ENCODE measurements at places on chromosomes 13 and 19.
A peak's percentile ranks its signal among the peaks of the same experiment; 100 is the strongest.

- DNase-seq = peak; percentile 64
Measured at GRCh38 chr13:48233889-48234488, 983 bp downstream of the ITM2B start.

DNA sequence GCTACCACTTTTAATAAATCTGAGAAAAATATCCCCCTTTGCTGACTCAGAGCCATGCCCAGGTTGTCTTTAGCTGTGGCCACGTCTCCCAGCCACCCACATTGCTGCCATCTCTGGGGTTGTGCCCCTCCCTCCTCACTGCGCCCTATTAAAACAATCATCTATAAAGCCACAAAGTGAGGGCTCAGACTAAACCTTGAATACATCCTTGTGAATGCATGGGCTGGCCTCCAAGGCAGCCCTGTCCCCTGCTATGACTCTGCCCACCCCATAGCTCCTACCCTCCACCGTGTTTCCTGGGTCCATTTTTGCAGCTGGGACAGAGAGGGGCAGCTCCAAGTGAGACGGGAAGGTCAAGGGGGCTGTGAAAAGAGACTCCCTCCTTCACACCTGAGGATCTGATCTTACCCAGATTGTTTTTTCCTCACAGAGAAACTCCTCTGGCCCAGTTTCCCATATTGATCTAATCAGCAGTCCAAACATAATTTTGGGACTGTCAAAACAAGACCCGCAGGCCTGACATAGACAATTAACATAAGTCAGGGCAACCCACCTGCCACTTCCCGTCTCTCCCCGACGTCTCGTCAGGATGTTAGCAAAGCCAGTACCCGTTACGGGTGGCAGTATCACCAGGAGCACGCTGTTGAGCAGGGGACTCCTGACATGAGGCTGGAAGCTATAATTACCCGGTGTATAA lies 199.0 kb downstream of the KATNAL1 start:
- DNase-seq = no peak

GRCh38 chr13:90979059-90979458 lies 368.4 kb upstream of the MIR17HG start:
- no peak for DNase-seq

GRCh38 chr13:44342741-44343140 lies 30.9 kb upstream of the SERP2 start:
- no peak for DNase-seq

- DNase-seq = no peak
Measured at GRCh38 chr13:27791146-27791900, 960 bp upstream of the GSX1 start.

DNA sequence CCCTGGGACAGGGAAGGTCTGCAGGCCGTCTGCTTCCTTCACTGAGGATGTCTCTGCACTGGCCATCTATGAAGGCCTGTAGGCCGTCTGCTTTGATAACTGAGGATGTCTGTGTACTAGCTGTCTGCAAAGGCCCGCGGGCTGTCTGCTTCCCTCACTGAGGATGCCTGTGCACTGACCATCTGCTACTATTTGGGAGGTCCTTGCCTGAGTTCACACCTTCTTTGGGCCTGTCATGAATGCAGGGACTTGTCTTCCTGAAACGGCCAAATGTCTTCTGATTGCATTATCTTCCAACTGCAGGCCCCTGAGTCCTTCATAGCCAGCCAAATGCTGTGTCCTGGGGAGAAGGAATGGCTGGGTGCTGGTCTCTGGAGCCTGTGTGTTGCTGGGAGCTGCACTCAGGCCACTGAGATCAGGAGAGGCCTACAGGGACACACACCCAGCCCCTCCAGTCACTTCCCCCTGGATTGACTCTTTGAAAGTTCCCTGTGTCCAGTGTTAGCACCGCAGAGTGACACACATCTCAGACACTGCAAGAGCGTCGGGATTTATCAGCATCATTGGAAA lies 72.9 kb downstream of the TEX29 start:
- no peak for DNase-seq

GRCh38 chr19:44777715-44778347 lies at the start of gene CBLC:
CBLC (plus strand) TSS chr19:44777890; CDS start chr19:44777932, 42 bp downstream.
- no peak for DNase-seq

DNA sequence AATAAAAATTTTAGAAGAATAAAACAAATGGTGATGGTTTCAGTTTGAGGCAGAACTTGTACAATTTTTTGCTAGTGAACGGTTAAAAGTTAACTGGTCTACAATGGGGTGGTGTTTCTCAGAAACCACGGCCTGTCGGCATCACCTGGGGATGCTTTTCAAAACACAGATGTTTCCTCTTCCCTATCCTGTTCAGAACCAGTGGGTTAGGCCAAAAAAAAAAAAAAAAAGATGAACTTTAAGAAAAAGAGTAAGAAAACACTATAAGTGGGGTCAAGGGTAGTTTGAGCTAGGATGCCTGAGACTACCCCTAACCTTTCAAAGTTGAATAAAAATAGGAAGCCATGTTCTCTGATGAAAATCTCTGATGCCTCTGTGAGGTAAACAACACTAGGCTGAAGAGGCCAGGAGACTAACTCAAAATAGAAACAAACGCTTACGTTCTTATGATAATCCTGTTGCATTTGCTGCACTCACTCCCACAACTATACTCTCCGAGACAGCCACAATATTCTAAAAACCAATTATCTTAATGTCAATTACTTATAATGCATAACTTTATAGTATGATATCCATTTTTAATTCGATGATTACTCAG lies 3.3 kb downstream of the MTIF3 start:
- DNase-seq = no peak

GRCh38 chr13:79806821-79807220 lies 325.9 kb downstream of the NDFIP2 start:
- no peak for DNase-seq

DNA sequence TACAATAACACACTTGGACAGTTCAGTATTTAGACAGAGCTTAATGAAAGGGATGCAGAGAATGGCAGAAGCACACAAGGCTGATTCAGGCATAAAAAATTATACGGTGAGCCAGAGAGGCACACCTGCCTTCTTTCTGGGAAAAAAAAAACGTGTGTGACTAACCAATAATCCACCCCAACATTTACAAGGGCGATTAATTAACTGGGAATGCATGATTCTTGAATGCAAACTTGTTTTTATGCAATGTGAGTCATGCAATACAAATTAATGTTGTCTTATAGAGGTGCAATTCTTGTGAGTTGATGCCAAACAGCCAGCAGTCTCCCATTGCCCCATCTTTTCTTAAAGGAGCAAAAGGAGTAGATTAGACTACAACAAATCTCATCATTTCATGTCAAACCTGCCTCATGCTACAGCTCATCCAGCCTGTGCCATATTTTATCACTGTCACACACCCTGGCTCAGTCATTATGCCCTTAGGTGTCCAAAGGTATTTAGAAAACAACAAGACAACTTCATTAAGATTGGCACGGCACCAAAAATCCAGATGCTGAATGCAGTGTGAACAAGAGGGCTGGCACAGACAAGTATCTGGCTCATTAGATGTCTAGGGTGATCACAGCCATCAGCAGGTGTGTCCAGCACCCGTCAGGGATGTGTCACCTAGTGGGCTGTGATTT lies 721.1 kb downstream of the EFNB2 start:
- DNase-seq = no peak

DNA sequence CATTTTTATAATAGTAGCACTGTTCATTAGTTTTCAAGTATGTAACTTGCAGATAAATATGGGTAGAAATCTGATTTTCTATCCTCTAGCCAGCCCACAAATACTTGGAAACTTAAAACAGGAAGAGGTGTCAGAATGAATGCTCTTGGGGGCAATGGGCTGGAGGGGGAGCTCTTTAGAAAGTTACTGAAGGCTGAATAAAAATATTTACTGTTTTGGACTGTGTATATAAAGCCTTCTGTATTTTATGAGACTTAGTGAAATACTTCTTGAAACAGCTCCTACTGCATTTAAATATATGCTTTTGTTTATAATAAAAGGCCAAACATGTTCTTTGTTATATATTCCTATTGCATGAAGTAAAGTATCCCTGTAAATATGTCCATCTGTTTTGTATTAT lies 138.8 kb downstream of the RGCC start:
- no peak for DNase-seq

DNA sequence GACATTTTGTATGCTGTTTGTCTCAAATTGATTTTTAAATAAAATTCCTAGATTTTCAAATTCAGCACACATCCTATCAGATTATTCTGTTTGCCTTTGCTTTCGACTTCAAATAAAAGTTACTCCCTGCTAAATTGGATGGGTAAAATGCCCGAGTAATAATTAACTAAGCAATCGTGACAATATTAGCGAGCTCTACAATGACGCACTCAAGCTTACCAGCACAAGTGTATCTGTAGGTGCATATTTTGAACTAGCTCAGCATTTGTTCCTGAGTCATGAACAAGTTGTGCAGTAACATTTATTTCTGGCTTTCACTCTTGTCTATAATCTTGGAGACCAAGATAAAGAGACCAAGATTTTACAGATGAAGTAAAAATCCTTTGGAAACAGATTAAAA lies 113.4 kb downstream of the UBL3 start:
- DNase-seq = no peak

- DNase-seq = peak; percentile 20
Measured at GRCh38 chr13:28620011-28620830, 38.7 kb upstream of the POMP start.

- no peak for DNase-seq
Measured at GRCh38 chr13:112733112-112733511, 43.3 kb downstream of the ATP11A start.

DNA sequence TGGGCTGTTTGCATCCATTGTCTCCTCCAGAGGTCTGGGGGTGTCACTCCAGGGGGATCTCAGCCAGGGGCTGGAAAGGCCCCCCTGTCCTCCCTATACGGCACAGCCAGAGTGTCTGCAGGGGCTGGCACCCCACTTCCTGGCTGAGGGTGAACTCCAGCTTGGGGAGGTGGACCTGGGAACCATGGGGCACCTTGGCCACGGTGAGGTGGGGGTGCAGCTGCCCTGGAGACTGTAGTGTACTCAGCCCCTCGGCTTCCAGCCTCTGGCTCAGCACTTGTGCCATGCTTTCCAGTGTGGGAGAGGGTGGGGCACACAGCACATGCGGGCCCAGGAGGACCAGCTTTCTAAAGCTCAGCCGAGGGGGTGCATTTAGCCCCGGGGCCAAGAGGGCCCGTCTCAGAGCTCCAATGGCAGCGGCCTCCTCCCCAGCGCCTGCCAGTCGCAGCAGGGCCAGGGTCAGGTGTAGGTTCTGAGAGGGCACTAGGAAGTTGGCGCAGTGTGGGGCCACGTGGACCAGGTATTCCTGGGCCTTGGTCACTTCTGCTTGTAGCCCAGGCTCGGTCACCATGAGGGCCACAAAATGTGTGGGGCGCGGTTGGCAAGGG lies 1.4 kb downstream of the LENG9 start:
- no peak for DNase-seq

DNA sequence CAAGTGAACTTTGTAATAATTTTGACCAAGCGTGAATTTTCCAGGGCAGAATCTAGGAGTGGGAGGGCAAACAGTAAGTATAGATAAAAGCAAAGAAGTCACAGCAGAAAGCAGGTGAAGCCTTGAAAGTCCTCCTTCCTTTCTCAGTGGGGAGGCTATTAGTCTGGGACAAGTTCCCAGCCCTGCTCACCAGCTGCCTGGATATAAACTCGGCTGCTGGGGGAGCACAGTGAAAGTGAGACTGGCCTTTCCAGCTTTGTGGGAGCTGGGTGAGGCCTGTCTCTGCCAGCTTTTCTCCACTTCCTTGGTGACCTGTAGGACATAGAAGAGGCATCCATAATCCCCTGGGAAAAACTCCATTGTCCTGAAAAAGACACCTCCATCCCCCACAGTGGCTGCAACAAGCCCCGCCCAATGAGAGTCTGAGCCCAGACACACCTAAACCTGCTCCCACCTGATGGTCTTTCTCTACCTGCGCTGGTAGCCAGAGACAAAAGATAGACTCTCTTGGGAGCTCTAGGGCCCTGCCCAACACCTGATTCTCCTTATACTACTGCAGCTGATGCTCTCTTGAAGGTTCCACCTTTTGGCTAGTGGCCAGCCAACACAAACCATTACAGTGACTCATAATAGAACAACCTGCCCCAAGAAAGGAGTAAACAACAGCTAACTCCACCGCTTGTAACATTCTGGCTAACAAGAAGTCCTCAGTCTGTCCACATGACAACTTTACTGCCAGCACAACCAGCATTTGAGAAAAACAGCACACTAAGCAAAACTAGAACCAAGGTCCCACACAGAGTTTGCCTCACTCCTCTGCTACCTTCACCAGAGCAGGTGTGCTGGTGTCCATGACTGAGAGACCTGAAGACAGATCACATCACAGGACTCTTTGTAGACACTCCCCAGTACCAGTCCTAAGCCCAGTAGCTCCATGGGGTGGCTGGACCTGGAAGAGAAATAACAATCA lies 252.2 kb upstream of the SLITRK6 start:
- no peak for DNase-seq

DNA sequence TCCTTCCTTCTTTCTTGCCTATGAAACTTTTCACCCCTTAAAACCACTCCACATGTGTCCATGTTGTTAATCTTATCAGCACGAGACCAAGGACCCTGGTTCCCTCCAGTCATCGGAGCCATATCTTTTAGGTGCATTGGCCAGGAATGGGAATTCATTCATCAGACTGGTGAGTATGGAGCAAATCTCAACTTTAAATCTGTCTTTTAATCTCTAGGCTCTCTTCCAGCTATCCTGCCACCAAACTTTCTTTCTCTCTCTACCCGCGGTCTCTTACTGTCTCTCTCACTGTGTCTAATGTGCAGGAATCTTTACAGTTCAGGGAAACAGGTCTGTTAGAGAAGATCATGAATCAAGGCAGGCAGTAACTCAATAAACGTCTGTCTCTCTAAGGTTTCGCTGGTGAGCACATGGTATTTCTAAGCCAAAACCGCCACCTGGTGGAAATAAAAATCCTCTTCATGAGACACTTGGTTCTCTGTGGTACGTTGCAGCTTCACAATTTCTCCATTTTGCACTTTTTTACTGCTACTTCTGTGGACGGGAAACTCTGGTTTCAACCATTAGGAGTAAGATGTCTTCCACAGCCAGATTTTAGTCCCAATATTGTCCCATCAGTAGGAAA lies 16.1 kb downstream of the LGALS16 start:
- peak; percentile 17 for DNase-seq

DNA sequence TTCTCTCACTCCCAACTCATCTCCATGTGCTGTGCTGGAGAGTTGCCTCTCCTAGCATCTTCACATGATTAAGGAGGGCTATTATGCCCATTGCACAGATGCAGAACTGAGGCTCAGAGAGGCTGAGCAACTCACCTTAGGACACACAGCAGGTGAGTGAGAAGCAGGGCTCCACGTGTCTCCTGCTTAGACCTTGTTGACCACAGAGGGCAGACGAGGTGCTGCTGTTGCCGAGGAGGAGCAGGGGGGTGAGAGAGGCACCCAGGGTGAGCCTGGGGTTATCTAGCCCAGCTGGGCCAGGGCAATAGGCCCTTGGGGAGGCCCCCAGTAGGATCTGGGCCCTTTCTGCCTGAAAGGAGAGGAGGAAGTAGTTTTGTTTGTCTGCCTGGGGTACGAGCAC lies 2.4 kb upstream of the HSH2D start:
- no peak for DNase-seq

- DNase-seq = no peak
Measured at GRCh38 chr13:54449922-54450321, 1421.3 kb downstream of the OLFM4 start.
